ENCODE measurements at places on chromosomes 5 and 9.

DNA sequence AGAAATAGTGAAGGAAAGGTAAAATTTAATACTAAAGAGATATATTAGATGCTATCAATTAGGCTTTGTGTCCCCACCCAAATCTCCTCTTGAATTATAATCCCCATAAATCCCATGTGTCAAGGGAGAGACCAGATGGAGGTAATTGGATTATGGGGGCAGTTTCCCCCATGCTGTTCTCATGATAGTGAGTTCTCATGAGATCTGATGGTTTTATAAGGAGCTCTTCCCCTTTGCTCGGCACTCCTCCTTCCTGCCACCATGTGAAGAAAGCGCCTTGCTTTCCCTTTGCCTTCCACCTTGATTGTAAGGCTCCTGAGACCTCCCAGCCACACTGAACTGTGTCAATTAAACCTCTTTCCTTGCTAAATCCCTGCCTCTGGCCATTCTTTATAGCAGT, 697.0 kb upstream of the RGMB start:
- DNase-seq, result peak; percentile 10

DNA sequence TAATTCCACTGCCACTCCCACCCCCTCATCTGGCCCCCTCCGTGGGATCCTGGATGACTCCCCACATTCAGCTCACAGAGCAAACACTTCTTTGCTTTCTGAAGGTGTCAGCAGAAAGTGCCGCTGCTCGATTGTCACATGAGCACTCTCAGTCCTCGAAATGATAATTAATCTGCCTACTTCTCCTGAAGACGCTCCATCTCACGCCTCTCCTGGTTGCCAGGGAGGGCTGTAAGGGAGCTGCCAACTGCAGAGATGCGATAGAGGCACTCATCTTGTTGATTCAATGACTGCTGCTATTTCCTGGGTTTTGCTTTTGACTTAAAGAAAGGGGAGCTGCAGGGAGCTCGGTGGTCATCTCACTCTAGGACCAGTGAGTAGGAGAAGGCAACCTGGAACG, 206.5 kb downstream of the DAB2IP start:
- DNase-seq, result no peak

- DNase-seq, result no peak
Observed at GRCh38 chr5:95725937-95726810, 5.0 kb upstream of the RHOBTB3 start.

DNA sequence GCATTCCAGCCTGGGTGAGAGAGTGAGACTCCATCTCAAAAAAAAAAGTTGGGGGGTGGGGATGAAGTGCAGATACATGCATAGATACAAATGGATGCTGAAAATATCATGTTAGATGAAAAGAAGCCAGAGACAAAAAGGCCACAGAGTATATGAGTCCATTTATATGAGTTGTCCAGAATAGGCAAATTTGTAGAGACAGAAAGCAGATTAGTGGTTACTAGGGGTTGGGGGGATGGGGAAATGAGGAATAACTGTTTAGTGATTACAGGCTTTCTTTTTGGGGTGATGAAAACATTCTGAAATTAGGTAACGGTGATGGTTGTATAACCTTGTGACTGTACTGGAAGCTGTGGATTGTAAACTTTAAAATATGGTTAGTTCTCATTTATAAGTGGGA, 13.8 kb upstream of the LHFPL2 start:
- no peak for DNase-seq

- no peak for DNase-seq
Observed at GRCh38 chr5:109249126-109249525, 160.6 kb downstream of the PJA2 start.

DNA sequence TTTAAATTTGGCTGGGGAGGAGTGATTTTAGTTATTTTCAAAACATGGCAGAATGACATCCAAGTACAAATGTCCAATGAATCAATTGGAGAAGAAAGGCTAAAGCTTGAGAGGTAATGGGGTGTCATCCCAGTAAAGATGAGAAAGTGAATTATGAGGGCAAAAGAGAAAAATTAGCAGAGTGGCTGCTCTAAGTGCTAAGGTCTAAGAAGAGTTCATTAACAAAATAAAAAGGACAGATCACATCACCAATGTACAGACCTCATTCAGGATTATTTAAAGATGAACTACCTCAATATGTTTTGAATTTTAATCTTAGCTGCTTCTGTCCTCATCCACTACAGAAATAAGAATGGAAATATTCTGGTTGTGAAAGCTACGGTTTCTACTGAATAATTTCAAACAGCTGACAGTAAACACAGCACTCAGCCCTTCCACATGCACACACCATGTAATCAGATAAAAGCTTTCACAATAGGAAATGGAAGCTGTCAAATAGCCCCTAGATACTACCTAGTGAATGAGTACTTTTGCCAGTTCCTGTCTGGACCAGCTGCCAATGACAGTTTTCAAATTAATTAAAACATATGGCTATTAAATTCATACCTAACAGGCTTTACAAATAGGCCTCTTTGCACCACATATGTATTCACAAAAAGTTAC, 171.5 kb downstream of the SSBP2 start:
- no peak for DNase-seq

DNA sequence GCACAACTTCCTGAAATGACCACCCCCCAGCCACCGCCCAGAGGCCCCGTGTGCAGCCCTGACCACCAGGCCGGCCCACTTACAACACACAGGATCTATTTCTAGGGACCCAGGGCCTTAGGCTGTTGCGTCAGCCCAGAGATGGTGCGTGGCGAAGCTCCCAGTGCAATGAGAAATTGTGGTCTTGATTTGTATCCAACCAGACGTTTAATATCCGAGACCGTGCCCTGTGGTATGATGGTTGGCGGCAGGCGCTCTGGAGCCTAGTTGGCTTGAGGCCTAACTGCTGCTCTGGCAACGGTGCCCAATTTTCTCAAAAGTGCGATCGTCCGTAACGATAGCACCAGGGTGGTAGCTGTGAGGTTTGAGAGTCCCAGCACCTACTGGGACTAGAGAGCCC, 32.6 kb upstream of the SLC6A19 start:
- no peak for DNase-seq

DNA sequence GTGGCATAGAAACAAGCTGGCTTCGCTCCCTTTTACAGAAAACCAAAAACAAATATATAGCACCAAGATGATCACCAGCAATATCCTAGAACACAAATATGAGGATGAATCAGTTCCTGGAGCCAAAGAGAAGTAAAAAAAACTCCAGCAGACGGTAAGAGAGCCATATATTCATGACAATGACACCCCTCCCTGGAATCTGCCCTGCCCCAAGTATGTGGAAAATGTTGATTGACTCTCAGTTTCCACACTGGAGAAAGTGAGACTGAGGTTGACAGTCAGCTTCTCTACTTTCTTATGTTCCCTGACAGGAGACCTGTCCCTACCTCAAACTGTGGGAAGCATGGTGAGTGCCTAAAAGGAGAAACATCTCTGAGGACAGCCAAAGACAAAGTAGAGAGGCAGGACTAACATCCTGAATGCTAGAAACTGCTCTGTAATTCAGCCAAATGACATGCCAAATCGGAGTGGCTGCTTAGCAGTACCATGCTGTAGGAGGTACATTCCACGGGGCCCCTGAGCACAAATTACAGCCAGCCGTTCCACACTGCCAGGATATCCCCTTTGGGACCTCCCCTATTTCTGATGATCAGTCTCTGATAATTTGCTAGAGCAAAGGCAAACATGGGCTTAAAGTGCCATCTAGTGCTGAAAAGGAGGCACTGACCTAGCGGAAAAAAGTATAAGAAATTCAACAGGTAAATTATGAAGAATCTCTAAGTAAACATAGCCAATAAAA, 424.0 kb upstream of the RGMB start:
- DNase-seq, result peak; percentile 70

DNA sequence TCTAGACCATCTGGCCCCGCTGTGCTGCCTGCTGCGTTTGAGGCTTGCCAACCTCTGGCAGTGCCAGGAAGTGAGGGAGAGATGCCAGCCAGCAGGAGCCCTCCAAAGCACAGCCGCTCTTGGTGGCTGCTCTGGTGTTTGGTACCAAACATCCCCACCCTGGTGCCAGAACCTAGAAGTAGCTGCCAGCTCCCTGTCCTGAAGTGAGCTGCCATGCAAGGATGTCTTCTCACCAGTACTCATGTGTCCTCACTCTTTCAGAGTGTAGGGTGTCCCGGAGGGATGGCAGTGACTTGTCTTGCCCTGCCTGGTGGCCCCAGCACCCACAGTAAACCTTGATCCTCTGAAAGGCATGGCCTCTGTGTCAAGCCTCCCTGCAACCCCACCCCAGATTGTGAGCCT, 43.4 kb downstream of the AMBP start:
- no peak for DNase-seq

DNA sequence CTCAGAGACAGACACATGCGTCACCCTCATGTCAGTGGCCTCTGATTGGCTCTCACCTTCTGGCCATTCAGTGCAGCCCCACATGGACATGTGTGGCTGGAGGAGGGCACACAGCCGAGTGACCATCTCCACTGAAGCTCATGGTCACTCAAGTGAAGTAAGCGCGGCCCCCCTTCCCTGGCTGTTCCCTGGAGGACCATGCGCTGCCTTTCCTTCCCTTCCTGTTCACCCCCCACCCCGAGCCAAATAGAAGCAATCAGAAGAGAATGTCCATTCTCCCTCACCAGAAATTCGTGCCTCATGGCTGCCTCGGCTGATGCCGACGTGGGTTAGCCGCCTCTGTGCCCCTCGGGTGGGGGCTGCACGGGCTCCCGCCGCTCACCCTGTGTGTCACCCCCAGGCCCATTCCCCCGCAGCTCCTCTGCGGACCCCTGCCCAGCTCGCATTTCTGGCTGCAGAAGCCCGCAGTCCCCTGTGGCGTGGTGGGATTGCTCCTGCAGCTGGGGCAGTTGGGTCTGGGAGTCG, 12.5 kb upstream of the COL5A1 start:
- no peak for DNase-seq

DNA sequence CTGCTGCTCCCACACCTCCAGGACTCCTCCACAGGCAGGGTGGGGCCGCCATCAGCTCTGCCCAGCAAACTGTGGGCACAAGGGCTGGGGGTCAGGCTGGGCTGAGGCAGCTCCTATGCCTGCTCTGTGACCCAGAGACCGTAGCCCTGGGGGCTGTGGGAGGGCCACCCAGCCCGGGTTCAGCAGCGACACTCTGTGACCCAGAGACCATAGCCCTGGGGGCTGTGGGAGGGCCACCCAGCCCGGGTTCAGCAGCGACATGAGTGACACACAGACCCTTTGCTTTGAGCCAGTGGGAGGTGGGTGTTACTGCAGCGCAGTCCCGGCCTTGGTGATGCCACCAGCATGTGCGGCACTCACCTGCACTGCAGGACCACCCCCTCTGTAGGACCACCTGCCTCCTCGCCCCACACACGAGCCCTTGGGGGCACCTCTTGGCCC, 118.9 kb upstream of the LPCAT1 start:
- DNase-seq, result no peak

DNA sequence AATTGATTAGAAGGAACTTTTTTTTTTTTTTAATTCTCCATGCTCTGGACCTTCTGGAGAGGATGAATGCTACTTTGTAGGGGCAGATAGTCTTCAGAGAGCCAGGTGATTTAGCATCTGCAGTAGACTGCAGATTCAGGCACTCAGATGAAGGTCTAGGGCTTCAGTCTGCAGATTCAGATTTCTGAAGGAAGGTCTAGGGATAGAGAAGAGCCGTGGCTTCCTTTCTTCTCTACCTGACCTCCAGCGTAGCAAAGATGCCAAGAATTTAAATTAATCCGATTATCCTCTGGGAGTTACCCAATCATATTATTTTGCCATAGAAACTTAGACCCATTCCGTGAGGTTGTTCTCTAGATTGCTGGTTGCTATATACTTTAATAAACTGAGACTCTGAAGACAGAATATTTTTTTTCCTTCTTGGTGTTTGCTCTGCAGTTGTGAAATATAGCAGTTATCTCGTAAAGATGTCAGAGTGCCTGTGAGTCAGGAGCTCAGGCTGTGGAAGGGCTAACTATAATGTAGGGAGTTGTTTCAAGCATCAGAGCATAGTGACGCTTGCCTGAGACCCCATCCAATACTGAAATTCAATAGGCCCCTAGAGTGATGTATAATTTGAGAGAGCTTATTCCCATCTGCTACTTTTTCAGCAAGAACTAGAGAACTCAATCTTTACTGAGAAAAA, 132.7 kb upstream of the SLC12A2 start:
- no peak for DNase-seq

DNA sequence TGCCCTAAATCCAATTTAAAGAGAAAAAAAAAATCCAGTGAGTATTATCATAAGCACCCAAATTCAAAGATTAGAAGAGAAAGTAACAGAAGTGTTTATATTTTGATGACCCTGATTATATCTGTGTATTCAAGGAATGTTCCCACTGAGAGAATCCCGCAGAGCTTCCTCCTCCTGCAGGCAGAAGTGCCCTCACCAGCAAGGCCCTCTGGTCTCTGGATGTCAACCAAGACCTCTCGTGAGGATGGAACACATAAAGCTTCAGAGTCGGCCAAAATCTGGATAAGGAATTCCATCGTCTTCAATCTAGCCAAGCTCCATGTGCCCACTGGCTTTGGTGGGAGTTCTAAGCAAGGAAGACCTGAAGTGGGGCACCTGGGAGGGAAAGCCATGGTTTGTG, 18.1 kb downstream of the PTCH1 start:
- DNase-seq, result no peak

GRCh38 chr9:133060417-133060841, 1.4 kb upstream of the CEL start:
- DNase-seq, result peak; percentile 93

GRCh38 chr9:130034570-130034969, 8.4 kb downstream of the FNBP1 start:
- DNase-seq, result no peak

DNA sequence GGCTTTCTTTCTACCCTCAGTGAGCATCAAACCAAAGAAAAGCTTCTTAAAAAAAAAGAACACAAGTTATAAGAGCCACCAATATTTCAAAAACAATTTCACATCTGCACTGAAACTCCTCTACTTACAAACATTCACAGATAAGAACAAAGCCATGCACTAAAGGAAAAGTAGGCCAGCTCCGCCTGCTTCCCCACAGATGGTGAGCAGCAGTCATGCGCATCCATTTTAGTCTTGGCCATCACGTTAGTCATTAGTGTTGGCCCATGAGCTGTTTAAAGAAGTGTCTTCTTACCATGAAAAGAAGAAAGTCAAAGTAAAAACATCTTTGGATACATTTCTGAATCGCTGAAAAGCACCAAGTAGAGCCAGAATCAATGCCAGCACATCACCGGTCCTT, 40.0 kb upstream of the SMIM23 start:
- no peak for DNase-seq

GRCh38 chr9:90834828-90835595, 33.4 kb downstream of the SYK start:
- no peak for DNase-seq

- no peak for DNase-seq
Observed at GRCh38 chr5:128052780-128053179, 30.8 kb upstream of the SLC12A2 start.

DNA sequence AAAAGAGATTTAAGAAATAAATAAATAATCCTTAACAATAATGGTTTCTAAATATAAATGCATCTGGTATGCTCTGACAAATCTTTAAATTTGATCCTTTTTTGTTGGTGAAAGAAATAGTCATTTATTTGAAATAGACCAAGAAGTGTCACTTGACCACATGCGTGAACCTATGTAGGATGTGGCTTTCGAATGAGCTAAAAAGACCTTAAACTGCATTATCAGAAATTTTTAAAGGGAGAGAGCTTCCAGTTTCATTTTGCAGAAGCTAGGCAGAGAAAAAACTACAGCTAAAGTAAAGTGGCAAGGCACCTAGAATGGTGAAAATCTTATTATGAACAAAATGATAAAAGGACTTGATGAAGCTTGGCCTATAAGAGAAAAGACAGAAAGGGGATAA, 309.2 kb upstream of the EFNA5 start:
- DNase-seq, result no peak

All from mesendoderm (in vitro differentiated cells).